Activated CD4-positive, alpha-beta T cell treated with anti-CD3 and anti-CD28 coated beads, Interleukin-2, amount 10 ng/mL, durations not matched to agents 24 days and 14 days (primary cell): ENCODE measurements at places on chromosomes 7 and 10. TPM values are rescaled to one million over a fixed set of nuclear protein-coding genes. Genes with fewer than 3 reads are reported as not detected.

DNA sequence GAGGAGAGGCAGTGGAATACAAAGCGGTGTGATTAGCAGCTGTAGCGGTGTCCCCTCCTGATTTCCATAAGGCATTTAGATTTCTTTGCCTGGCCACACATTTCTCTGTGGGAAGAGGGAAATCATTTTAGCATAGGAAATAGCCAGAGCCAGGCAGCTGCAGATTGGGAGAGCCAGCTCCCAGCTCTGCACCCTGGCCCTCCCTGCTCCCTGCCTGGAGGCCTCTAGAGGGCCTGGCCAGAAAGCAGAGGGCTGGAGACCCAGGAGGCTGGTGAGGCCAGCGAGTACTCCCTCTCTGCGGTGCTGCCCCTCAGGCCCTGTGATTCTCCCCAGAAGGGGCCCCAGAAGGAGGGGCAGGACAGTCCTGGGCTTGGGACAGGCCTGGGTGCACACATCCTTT, 85.7 kb downstream of the C10orf105 start:
- DNase-seq: no peak

The METTL27 gene
- 1.3 and 1.9 TPM in 2 replicates for total RNA-seq

GRCh38 chr10:114917927-114918672, 19.9 kb upstream of the TRUB1 start:
- DNase-seq: no peak

GRCh38 chr10:454860-455259, 234.6 kb downstream of the DIP2C start:
- DNase-seq: no peak

DNA sequence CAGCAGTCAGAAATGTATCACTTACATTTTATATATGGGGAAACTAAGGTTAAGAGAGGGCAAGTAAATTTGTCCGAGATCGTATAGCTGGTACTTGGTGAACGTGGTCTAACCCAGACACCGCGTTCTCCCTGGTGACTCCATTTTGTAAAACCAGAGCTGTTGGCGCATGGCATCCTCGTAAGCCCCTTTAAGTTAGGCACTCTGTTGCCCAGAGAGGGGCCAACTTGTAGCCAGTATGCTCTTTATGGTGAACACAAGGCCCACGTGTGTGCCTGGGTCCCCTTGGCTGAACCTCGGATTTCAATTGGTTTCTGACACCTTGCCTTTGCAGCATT, 39.7 kb upstream of the ZNF518A start:
- DNase-seq: no peak

DNA sequence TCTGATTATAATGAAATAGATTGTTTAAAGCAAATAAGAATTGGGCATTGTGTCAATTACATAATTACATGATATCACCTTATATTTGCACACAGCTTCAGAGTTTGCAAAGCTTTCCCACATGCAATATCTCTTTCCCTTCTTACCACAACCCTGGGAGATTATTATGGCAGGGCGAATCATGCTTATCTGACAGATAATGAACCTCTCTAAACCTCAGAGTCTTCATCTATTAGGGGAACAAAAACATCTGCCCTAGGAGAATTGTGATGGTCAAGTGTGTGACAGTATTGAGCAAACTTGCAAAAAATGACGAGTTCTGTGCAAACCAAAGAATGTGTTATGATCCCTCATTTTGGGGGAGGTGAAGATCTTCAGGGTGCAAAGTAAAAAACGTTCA, 90.0 kb downstream of the MYOF start:
- no peak for DNase-seq
